Activated CD8-positive, alpha-beta memory T cell treated with anti-CD3 and anti-CD28 coated beads for 48 hours (primary cell): ENCODE measurements at places on chromosomes 2 and 18.

- DNase-seq = no peak
Measured at GRCh38 chr18:37578886-37579513, 13.4 kb upstream of the CELF4 start.

DNA sequence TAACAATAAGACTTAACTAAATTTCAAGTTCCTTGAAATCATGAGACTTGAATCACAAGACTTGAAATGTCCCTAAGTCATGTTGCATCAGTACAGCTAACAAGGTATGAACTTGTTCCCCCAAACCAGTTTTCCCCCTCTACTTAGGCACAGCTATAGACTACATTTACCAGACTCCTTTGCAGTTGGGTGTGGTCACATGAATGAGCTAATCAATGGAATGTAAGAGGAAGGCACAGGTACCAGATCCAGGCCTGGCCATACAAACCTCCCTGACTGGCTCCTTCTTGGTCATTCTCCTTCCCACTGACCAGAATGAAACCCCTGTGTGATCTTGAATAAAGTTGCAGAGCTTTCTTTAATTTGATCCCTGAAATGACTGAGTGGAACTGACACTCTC lies 77.8 kb downstream of the DNER start:
- DNase-seq = no peak

- DNase-seq = no peak
Measured at GRCh38 chr2:226495466-226496272, 304.0 kb downstream of the IRS1 start.

DNA sequence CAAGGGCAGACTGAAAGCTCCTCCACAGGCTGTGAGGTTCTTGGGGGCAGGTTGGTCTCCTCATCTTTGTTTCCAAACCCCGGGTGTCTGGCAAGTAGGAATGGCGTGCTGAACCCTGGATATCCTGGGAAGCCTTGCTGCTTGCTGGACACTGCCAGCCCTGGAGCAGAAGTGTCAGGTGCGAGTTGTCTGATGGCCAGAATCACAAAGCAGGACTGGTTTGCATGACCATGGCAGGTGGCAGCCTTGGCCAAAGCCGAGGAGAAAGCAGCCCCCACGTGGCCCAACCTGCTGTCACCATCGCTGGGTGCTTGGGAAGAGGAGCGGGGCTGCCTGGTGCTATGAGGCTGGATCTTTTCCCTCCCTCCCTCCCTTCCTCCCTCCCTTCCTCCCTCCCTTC lies 309.5 kb upstream of the HS6ST1 start:
- DNase-seq = no peak
